Hematopoietic multipotent progenitor cell (in vitro differentiated cells): ENCODE measurements at places on chromosomes 3 and 15. TPM values are rescaled to one million over a fixed set of nuclear protein-coding genes. Genes with fewer than 3 reads are reported as not detected.

DNA sequence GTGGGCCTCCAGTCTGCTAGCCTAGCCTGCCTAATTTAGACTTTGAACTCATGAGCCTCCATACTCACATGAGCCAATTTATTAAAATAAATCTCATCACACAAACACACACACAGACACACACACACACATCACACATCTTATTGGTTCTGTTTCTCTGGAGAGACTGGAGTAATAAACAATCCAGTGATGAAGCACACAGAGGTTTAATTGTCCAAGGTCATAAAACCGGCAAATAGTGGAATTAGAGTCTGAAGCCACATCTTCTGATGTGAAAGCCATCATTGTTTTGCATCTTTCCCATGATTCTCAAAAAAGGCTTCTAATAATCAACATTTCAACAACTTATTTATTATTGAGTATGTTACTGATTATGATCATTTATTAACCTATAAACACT, 249.4 kb upstream of the KCNH8 start:
- no peak for DNase-seq

GP5 gene
- 0.27 TPM for total RNA-seq

DNA sequence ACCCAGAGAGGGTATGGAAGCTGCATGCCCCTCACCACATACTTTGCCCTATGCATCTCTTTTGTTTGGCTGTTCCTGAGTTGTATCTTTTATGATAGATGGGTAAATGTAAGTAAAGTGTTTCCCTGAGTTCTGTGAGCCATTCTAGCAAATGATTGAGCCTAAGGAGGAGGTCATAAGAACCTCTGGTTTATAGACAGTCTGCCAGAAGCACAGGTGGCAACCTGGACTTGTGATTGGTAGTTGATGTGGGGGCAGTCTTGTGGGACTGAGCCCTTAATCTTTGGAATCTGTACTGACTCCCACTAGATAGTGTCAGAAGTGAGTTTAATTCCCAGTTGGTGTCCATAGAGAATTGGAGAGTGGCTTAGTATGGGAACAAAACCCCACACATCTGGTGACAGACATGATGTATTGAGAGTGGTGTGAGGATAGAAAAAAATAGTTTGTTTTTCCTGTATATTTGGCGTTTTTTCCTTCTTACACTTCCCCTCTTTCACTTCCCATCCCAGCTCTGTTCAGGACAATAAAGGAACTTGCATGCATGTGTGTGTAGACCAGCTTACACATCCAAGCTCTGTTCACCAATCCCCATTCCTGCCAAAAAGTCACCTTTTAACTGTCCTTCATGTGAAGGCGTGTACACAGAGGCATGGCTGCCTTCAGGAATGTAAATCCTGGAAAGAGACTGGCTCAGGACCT, 38.1 kb upstream of the SPPL2A start:
- no peak for DNase-seq

CLDN11 gene
- total RNA-seq: not detected

ZNF710 gene
- total RNA-seq: 29.1 TPM

DNA sequence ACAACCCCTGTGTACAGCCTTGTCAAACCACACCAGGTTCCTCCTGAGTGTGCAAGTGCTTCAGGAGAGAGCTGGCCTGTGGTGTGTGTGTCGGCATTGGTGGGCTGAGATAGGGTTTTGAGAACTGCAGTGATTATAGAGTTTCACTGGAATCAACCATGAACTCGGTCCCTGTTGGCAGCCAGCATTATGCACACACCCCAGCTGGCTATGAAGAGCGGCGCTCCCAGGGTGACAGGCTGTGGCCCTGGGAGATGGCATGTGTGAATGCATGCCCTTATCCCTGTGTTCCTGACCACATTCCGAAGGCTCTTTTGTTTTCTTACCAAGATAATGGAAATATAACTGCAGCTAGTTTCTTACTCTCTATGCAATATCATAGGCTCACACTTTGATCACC, 101.8 kb downstream of the SNRK start:
- no peak for DNase-seq

GRCh38 chr3:197949191-197949777, 706 bp upstream of the RPL35A start:
- DNase-seq: no peak

GRCh38 chr3:27713078-27713423, 9.1 kb downstream of the EOMES start:
- DNase-seq: no peak

- no peak for DNase-seq
These were observed 93.1 kb downstream of the DNASE1L3 start for GRCh38 chr3:58117561-58118181.

GOLGA6L4 gene
- total RNA-seq: 1.9 TPM

DNA sequence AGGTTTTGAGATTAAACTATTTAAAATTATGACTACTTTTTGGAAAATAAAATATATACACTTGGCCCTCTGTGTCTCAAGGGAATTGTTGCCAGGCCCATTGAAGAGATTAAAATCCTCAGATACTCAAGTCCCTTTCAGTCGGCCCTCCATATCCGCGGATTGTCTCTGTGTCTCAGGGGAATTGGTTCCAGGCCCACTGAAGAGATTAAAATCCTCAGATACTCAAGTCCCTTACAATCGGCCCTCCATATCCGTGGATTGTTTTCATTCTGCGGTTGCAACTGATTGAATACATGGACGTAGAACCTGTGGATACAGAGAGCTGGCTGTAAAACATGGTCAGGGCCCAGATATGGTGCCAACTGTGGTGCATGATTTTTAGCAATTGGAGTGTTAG, 15.7 kb upstream of the LRCH3 start:
- DNase-seq: no peak

DNA sequence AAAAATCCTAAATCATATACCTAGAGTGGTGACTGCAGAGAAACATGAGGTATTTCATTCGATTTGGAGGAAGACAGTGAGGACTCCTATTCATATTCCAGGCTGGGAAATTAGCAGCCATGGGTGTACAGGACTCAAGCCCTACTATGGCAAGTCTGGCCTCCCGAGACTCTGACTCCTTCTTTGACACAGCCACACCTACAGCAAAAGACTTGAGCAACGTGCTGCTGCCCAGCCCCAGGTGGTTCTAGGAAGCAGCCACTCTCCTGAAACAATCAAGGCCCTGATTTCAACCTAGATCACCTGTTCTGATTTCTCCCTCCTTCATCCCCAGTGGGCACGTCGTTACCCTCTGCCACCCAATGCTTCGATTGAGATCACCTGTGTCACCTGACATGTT, 84.0 kb upstream of the ATP11B start:
- DNase-seq: no peak

- no peak for DNase-seq
These were observed 453.2 kb upstream of the EPHA6 start for GRCh38 chr3:96361241-96361640.

CCDC13 gene
- 1.1 TPM for total RNA-seq

MASP1 gene
- total RNA-seq: under 0.01 TPM

GRCh38 chr3:197042539-197042938, 12.9 kb upstream of the MELTF start:
- DNase-seq: no peak

GRCh38 chr3:103195216-103195615, 760.4 kb downstream of the ZPLD1 start:
- DNase-seq: no peak

- no peak for DNase-seq
These were observed 103.2 kb upstream of the SLCO2A1 start for GRCh38 chr3:134132961-134133360.

DNA sequence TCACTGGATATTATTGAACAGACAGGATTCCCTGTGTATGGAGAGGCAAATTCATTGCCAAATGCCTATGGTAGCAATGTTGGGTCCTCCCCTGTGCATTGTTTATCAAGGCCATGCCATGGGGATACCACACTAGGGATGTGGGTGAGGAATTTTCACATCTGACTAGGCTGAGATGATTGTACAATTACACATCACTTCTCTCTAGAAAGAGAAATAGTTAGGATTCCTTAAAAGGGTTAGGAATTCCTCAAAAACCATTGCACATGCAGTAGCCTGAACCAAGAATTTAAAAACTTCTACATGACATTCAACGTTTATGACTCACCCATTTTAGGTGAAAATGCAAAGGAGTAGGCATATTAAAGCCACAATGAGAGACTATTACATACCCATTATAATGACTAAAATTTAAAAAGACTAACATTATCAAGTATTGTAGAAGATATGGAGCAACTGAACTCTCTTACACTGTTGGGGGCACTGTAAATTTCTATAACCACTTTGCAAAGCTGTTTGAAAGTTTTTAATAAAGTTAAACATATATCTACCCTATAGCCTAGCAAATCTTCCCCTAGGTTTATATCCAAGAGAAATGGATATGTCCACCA, 175.9 kb downstream of the THRB start:
- DNase-seq: no peak

GRCh38 chr3:139204728-139205127, 139.1 kb upstream of the MRPS22 start:
- DNase-seq: no peak

DNA sequence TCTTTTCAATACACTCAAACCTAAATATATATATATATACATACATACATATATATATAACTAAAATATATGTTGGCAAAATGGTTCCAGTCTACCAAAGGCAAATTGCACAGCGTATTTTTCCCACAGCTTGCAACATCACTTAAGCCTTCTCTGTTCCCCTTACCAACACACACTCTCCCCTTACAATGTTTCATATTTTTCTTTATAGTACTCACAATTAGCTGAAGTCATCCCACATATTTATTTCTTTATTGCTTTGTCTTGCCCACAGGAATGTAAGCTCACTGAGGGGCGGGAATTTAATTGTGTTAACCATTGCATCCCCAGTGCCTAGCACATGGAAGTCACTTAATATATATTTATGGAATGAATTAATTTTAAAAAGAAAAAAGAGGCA, 288.3 kb downstream of the ULK4 start:
- no peak for DNase-seq

- no peak for DNase-seq
These were observed 900.6 kb downstream of the TUSC7 start for GRCh38 chr3:117610156-117610555.

GRCh38 chr15:56042031-56042430, 48.6 kb upstream of the NEDD4 start:
- DNase-seq: no peak

ATP11B gene
- total RNA-seq: 21.8 TPM

GPR176 gene
- 0.27 TPM for total RNA-seq

- DNase-seq: no peak
These were observed 68.7 kb downstream of the GAP43 start for GRCh38 chr3:115691964-115692363.

DNA sequence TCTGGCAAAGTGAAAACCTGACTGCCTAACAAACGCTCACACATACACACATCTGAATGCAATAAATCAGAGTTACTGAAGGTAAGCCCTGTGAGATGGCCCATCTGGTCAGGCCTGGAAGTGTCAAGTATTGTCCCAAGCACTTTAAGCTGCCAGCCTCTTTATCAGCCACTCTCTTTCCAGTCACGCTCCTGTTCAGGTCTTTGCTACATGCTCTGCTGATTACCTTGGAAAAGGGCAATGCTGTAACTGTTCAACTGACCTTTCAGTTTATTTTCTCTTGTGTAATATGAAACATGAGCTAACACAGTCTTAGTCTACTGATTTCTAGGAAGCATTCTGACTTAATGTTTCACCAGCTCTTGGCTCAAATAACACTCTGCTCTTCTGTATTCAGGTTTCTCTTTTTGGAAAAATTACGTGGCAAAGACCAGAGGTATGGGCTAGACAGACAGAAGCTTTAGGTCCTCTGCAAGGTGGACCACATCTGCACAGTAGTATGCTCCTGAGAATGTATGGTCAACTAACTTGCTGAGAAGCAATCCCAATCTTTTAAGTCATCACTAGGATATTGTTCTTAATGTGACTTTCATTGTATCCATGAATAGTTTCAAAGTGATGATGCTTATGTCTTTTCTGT, 44.5 kb downstream of the GBE1 start:
- DNase-seq: no peak

DNA sequence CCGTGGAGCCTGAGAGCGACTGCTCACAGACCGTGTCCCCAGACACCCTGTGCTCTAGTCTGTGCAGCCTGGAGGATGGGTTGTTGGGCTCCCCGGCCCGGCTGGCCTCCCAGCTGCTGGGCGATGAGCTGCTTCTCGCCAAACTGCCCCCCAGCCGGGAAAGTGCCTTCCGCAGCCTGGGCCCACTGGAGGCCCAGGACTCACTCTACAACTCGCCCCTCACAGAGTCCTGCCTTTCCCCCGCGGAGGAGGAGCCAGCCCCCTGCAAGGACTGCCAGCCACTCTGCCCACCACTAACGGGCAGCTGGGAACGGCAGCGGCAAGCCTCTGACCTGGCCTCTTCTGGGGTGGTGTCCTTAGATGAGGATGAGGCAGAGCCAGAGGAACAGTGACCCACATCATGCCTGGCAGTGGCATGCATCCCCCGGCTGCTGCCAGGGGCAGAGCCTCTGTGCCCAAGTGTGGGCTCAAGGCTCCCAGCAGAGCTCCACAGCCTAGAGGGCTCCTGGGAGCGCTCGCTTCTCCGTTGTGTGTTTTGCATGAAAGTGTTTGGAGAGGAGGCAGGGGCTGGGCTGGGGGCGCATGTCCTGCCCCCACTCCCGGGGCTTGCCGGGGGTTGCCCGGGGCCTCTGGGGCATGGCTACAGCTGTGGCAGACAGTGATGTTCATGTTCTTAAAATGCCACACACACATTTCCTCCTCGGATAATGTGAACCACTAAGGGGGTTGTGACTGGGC, 7.3 kb downstream of the FAM131A start:
- no peak for DNase-seq

OR5H6 gene
- total RNA-seq: not detected

DNA sequence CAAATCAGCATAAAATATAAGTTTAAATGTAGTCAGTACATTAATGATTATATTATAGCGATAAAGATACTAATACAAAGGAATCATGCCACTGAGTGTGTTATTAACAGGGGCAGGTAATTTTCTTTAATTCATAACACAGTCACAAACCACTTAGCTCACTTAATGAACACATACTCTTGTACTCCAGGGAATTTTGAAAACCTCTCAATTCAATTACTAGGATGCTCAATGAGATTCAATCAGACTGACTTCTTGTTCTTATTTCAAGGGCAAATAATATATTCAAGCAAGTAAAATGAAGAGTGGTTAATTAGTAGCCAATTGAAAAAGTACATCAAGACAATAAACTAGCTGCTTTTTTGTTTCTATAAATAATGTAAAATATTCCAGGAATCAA, 5.8 kb upstream of the SUCNR1 start:
- DNase-seq: no peak

- no peak for DNase-seq
These were observed 703.3 kb upstream of the LMCD1 start for GRCh38 chr3:7798276-7798675.

DNA sequence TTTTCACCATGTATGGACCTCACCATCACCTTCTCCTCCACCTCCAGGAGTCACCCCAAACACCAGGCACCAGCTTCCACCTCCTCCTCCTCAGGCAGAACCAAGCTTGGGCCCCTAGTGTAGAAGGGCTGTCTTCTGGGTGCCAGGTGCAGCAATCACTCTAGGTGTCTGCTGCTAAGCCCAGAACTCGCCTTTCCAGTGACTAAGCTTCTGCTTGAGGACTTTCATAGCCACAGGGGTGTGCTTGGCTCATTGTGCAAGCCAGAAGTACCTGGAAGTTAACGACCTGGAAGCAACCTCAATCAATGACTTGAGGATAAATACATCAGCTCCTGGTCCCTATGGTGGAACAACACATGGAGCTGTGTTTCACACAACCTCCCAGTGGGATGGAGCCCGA, 49.8 kb upstream of the PXYLP1 start:
- DNase-seq: no peak
